Activated CD4-positive, alpha-beta memory T cell treated with anti-CD3 and anti-CD28 coated beads for 36 hours (primary cell): ENCODE measurements at places on chromosomes 16 and 17. TPM values are rescaled to one million over a fixed set of nuclear protein-coding genes. Genes with fewer than 3 reads are reported as not detected.
A peak's percentile ranks its signal among the peaks of the same experiment; 100 is the strongest.

DNA sequence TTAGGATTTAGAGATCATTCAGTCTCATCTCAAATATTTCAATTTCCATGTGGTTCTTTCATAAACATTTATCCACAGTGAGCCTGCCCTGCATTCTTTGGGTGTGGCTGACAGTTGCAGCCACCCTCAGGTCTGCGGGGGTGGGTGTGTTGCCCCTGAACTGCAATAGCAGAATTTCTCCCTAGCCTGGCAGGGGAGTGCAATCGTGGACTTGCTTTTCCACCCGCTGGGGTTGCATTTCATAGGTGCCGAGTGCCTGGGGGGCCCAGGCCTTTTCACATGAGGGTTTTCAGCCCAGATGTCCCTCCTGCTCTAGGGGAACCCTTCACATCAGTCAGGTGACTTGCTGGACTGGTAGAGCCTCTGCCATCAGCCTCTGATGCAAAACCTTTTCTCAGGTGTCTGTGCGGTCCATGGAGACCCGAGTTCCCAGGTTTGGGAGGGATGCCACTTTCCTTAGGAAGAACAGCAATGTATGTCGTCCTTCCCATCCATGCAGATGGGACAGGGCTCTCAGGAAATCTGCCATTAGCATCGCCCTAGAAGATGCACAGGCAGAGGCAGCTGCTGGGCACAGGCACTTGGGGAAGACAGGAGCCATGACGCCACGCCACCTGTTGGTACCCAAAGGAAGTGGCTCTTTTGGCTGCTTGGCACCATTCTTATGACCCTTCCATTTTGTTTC lies 2.4 kb upstream of the USP36 start:
- no peaks in the 10 kb centered on the region for H3K27me3 ChIP-seq
- peak overlapping the region; percentile 54 for H3K27ac ChIP-seq
- peaks cover 30% of the 10 kb centered on the region for H3K4me1 ChIP-seq
- peaks cover 10% of the 10 kb centered on the region for H3K36me3 ChIP-seq
- H3K4me3 ChIP-seq: no peak overlapping the region

DNA sequence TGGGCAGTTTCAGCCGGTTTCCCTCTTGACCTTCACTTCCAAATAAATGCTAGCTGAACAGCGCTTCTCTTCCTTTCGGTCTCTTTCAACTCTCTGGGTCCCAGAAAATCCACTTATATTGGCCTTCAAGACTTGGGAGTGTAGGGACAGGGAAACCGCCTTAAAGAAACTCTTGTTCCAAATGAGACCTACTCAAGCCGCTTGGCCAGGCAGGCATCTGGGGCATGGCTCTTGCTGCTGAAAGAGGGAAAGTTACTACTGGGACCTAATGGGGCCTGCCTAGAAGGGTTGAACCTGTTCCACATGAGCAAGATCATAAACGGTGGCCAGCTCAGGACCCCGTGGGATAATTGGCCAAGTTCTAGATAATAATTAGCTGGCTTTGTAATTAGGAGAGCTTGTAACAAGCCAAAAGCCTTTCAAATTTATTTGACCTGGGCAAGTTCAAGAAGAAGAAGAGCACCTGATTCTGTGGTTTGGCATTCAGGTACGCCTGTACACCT lies 13.2 kb downstream of the CDH1 start:
- H3K27me3 ChIP-seq: peaks cover 2% of the 10 kb centered on the region
- no peak overlapping the region for H3K4me3 ChIP-seq
- no peak overlapping the region for H3K27ac ChIP-seq
- H3K4me1 ChIP-seq: peaks cover 22% of the 10 kb centered on the region

DNA sequence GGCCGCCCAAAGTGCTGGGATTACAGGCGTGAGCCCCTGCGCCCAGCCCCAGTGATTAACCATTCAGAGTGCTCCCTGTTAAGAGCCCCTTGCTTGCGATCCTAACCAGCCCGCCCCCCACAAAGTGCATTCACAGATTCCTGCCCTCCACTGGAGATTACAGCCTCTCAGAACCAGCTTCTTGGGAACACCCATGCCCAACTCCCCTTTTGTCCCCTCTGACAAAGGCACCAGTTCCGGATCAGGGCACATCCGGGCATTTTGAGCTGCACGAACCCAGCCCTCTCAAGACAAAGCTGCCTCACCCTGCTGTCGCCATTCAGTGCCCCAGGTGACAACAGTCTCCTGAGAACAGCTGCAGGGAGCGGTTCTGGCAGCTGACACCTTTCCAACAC lies 848 bp upstream of the KRT19 start:
- H3K27ac ChIP-seq: no peak overlapping the region
- H3K36me3 ChIP-seq: no peaks in the 10 kb centered on the region
- no peak for DNase-seq
- H3K4me3 ChIP-seq: no peak overlapping the region

DNA sequence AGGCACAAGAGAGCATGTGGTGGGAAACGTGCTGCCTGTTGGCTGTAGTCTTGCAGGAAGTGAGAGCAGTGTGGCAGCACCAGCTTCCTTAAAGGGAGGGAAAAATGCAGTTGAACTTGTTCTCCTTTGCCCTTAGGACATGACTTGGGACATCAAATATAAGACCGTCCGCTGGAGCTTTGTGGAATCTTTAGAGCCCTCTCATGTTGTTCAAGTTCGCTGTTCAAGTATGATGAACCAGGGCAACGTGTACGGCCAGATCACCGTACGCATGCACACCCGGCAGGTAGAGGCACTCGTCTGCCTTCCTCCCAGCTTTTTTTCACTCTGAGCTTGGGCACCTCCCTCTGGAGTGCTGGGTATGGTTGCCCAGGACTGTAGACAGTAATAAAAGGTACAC lies 23.3 kb downstream of the GPR179 start:
- DNase-seq: no peak
- H3K4me1 ChIP-seq: no peaks in the 10 kb centered on the region
- no peaks in the 10 kb centered on the region for H3K27me3 ChIP-seq
- peaks cover 31% of the 10 kb centered on the region for H3K36me3 ChIP-seq

The RGS9 gene
- 6.4 TPM for total RNA-seq

GRCh38 chr17:72611172-72611571 lies 481.3 kb downstream of the SLC39A11 start:
- no peak overlapping the region for H3K27ac ChIP-seq
- DNase-seq: no peak
- H3K27me3 ChIP-seq: peaks cover 5% of the 10 kb centered on the region
- no peaks in the 10 kb centered on the region for H3K4me1 ChIP-seq
- H3K4me3 ChIP-seq: no peak overlapping the region

The PRSS8 gene
- not detected for total RNA-seq
